Stimulated activated CD4-positive, alpha-beta T cell treated with anti-CD3 and anti-CD28 coated beads, TNF-alpha, amount 100 ng/mL, for 4 hours (primary cell): ENCODE measurements at places on chromosomes 1 and 21.
A peak's percentile ranks its signal among the peaks of the same experiment; 100 is the strongest.

DNA sequence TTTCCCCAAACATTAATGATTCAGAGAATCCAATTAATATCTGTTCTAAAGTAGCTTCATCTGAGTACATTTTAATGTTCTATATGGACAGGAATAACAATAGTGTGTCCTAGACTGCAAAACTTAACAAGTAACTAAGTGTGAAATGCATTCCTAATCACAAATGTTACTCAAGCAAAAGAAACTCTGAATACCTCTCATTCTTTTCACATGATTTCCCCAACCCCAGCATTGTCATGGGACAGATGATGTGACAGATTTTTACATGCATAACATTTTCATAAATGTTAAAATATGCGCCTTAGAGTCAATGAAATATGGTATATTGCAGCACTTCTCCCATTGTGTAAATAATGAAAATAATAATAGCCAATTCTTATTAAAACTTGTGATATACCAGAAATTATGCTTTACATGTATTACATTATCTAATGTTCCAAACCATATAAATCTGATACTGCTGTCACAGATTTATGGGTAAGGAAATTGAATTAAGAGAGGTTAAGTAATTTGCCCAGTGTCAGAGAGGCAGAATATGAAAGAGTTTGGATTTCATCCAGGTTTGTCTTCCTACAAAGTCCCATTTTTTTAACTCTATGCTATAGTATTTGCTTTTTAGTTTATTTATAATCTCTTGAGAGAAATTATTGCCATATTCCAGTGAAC lies 269.4 kb downstream of the LRRC7 start:
- DNase-seq = no peak

DNA sequence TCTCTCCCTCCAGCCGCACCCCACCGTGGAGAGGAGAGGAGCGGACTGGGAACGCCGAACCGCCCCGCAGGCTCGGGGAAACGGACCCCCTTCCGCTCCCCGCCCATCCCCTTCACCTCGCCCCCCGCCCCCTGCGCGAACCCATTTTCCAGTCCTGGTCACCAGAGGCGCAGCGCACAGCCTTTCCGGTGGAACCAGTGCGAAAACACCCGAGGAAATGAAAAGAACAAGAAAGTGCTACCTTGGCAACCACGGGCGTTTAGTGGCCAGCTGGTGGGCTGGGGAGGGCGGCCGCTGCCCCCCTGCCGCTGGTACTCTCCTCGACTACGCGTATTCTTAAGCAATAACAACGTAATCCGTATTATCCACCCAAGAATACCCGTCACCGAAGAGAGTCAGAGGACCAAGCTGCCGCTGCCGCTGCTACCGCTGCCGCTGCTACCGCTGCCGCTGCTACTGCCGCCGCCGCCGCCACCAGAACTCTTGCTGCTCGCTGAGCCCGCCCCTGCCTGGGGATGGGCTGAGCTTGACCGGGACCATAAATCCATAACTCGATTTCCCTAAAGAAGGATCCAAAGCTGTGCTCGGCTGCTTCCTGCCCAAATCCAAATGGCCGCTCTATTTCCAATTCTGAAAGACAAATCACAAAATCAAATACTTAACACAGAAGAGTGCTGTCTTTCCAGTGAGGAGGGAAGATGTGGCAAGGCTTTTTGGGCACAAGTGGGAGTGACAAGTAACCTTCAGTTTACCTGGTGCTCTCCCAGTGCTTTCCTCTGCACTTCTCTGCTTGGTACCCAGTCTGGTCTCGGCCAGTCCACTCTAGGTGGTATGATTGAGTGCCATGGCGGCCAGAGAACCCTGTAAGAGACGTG lies 125.2 kb upstream of the DPYD start:
- no peak for DNase-seq

DNA sequence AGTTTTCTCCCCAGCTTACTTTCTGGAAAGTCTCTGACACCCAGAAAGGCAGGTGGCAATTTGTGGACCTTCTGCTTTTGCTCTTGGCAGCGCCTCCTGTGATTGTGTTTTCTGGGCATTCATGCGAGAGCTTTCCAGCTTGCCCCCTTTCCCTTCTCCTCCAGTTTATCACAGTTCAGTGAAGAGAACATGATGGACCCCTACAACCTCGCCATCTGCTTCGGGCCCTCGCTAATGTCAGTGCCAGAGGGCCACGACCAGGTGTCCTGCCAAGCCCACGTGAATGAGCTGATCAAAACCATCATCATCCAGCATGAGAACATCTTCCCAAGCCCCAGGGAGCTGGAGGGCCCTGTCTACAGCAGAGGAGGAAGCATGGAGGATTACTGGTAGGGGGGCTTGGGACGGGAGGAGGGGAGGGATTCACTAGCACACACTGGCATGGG lies 24.3 kb upstream of the IKBKE start:
- DNase-seq = no peak

GRCh38 chr21:41610042-41610839 lies 102.3 kb upstream of the TMPRSS2 start:
- DNase-seq = no peak

DNA sequence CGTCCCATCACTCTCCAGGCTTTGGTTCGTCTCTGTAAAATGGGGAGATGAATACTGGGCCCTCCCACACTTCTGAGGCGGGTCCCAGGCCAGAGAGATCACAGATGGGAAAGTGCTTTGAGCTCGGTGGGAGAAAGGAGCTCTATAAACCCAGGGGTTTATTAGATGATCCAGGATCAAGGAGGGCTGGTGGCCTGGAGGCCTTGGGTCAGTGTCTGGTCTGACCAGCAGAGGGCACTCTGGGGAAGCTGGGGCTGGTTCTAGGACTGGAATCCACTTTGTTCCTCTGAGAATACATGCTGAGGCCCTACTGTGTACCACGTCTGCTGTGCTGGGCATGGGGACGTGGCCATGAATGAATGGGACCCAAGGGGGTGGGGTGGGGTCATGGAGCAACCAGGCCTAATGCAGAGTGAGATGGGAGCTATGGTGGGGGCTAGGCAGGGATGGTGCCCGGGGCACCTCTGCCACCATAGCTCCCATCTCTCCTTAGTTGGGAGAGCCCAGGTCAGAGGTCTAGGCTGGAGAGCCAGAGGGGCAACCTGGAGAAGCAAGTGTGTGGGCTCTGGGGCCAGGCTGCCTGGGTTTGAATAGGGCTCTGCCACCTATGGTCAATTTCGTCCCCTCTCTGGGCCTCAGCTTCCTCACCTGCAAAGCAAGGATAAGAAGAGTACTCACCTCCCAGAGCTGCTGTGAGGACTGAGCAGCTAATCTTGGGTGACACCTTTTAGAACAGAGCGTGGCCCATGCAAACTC lies 9.0 kb upstream of the FAM131C start:
- DNase-seq = peak; percentile 34

DNA sequence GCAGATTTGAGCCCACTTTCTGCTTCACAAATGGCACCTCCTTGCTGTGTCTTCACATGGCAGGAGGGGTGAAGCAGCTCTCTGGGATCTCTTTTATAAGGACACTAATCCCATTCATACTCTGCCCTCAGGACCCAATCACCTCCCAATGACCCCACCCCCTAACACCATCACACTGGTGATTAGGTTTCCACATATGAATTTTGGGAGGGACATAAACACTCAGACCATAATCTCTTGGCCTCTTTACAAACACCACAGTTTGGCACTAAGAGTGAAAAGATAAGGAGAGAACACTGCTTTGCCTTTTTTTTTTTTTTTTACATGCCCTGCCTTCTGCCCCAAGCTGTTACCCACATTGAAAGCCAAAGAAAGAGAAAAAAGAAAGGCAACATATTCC lies 166.2 kb upstream of the NFIA start:
- no peak for DNase-seq

GRCh38 chr1:172823534-172823933 lies 164.6 kb downstream of the FASLG start:
- DNase-seq = no peak

DNA sequence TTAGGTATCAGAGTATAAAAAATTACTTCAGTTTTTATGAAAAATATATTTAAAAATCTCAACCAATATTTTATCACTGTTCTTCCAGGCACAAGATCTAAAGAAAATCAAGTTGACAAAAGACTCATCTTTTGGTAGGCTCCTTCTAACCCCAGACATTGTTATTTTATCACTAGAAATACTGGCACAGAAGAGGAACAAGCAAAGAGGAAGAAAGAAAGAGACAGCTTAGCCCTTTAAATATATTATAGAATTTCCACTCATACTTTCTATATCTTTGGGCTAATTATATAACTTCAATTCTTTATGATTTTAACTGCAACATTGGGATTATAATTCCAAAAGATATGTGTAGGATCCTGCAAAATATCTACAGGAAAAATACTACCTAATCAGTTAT lies 32.4 kb downstream of the SPTA1 start:
- DNase-seq = no peak

- DNase-seq = no peak
Measured at GRCh38 chr1:147630447-147630846, 39.9 kb downstream of the ACP6 start.

DNA sequence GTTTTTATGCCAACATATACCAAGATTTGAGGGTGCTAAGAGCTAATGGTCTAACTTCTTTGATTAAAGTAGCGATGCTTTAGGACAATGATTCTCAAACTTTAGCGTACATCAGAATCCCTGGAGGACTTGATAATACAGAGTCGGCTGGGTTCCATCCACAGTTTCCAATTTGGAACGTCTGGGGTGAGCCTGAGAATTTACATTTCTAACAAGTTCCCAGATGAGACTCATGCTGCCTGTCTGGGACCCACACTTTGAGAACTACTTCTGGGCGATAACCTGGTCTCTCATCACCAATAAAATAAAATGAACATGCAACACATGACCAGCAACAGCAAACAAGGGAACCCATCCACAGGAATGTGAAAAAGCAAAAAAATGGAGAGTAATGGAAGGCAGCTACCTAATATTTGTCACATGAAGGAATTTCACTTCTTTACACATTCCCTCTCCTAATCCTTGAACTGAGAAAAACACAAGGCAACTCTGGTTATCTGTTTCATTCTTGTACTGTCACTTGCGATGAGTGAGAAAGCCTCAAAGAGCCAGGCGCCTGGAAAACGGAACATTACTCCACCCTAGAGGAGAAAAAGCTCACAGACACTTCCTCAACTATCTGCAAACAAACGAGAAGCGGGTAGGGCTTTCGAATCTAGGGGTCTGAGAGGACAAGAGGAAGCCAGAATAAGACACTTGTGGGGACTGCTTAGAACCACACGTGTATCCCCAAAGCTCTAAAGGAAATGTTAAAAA lies 14.0 kb downstream of the HSF2BP start:
- no peak for DNase-seq

GRCh38 chr1:151309811-151310323 lies 17.3 kb downstream of the PI4KB start:
- DNase-seq = no peak

DNA sequence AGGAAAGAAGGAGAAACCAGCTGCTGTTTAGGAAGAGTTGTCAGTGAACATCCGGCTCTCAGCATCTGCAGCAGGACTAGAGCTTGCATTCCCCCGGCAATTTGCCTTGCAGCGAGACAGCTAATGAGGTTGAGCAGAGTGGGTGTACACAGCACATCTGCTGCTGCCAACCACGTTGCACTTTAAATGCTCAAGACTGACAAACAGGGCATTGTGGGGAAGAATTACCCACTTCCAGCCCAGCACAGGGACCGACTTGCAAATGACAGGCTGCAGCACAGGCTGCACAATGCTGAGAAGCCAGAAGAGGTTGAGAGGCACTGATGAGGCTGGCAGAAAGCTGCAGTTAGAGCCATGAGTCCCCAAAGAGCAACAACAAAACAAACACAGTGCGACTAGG lies 47.5 kb upstream of the PLA2G2C start:
- no peak for DNase-seq

DNA sequence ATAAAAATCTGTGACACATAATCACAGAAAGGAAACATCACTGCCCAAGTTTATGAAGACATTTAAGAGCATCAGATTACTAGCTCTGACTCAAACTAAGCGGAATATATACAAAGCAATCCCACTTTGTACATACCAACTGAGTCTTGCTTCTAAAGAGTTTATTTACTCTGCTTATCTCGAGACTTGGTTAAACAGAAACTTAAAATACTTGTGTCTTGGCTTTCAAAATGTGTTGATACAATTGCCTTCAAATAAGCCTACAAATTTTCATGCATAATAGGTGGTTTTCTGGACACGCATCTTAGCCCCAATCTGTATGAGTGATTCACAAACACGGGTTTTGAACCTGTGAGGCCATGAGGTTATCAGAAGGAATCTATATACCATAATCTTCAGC lies 21.0 kb downstream of the CD160 start:
- DNase-seq = no peak

- no peak for DNase-seq
Measured at GRCh38 chr1:223125766-223126165, 17.3 kb downstream of the TLR5 start.

- DNase-seq = no peak
Measured at GRCh38 chr1:101245246-101245927, 8.6 kb downstream of the S1PR1 start.

DNA sequence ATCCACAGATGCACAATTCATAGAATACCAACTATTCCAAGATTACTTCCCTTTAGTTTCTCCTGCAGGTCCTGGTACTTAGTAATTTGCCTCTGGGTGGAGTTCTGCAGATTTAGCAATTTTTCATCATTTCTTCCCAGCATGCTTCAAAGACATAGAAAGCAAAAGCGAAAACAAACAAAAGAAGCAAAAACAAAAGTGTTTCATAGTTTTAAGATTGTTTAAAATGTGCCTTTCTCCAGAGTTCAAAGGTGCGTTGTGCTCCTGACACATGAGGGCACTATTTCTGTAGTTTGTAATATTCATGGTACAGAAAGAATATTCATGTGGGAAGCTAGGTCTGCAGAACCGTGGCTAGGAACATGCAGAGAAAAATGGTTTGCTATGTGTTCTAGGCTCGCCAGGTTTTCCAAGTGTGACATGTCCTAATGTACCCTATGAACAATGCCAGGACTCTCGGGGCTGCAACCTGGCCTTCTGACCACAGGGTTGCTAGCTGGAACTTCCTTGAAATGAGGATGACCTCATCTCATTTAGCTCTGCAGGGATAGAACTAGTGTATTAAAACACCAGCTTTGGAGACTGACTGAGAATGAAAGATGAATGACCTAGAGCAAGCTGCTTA lies 30.0 kb upstream of the RCSD1 start:
- no peak for DNase-seq

GRCh38 chr1:31437433-31438037 lies 24.5 kb downstream of the SERINC2 start:
- no peak for DNase-seq

- no peak for DNase-seq
Measured at GRCh38 chr1:56061824-56062223, 517.5 kb downstream of the PLPP3 start.

DNA sequence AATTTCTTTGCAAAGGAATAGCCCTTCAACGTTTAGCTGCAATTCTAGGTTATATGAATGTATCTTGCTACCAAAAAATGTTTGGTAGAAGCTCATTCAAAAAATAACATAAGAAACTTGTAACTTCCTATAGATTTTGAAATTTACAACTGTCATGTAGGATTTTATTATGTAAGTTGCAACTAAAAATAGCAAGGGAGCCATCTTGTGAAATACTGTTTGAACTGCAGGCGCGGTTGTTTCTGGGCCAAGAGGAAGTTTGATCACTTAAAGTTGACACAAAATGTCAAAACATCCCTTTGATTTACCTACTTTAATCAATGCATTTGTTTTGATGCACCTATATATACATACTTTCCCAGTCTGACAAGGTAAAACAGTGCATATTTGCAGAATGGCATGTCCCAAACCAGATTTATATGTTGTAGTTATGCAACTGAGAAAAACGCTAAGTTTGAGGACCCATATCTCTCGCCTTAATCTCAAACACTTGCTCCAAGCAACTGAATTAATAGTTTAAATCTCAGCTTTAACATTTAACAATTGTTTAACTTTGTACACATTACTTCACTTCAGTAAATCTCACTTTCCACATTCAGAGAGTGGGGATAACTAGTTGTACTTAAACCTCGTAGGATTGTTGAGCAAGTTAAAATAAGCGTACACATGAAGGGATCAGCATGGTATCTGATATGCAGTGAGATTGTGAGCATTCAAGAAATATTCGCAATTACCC lies 63.9 kb downstream of the KCNK2 start:
- no peak for DNase-seq
